Fibroblast of mammary gland (primary cell): ENCODE measurements at places on chromosomes 6 and 20.

- DNase-seq = peak; percentile 87
These were observed 121.5 kb upstream of the NEDD9 start for GRCh38 chr6:11353921-11354389.

DNA sequence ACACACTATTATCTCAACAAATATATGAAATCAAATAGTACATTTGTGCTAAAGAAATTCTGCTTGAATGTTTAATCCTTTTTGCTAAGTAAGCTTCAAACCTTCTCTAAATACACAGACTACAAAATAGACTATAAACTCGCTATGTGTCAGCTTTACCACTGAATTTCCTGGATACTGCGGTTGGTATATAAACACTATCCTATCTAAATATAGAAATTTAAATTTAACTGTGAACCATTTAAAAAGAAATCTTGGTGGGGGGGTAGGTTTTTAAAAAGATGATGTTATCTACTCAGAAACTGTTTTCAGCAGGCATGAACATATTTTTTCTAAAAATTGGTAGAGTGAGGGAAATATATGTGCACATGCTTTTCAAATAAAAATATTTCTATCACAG lies 306.5 kb upstream of the RUNX2 start:
- no peak for DNase-seq

DNA sequence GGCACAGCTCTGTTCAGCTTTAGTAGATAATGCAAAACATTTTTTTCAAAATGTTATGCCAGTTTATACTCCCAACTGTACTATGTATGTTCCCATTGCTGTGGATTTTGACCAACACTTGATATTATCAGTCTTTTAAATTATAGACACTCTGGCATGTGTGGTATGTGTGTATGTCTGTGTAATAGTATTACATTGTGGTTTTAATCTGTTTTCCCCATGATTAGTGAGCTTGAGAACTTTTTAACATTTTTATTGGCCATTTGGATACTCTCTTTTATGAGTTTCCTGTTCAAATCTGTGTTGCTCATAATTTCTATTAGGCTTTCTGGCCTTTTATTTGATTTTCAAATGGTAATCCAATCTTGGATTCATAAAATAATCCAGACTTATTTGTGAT lies 69.2 kb upstream of the TXNDC5 start:
- DNase-seq = no peak

DNA sequence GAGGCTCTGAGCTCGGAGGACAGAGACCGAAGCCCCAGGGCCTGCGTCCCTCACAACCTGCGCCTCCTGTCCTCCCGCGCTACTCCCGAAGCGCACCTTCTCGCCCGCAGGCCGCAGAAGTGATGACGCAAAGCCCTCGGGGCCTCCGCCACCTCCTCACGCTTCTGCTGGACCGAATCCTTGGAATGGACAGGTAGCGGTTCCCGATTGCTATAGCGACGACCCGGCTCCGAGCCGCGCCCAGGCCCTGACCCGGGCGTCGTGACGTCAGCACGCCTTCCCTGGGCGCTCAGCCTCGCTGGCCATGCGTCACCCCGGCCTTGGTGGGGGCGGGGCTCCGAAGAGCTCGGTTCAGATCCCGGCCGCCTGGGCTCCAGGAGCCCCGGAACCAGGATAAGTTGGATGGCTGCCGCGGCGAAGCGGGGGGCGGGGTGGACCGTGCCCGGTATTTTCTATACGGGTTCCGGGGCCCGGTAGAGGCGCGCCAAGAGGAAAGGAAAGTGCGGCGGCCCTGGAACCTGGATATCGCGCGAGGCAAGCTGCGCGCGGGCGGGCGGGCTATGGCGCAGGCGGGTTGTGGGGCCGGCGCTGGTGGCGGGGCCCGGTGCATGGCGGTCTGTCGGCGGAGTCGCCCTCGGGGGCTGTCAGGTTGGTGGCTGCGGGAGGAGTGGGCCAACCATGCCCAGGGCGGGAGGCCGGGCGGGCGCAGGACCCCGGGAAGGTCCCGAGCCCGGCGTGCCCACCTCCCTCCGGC lies at the start of gene ZNF76:
Gene ZNF76 (plus strand): TSS at position 542 of the 754 bp plus-strand sequence. CDS start 21,417 bp downstream, outside the sequence.
- peak; percentile 95 for DNase-seq

GRCh38 chr20:4603724-4604123 lies 118.0 kb upstream of the PRND start:
- DNase-seq = peak; percentile 34

DNA sequence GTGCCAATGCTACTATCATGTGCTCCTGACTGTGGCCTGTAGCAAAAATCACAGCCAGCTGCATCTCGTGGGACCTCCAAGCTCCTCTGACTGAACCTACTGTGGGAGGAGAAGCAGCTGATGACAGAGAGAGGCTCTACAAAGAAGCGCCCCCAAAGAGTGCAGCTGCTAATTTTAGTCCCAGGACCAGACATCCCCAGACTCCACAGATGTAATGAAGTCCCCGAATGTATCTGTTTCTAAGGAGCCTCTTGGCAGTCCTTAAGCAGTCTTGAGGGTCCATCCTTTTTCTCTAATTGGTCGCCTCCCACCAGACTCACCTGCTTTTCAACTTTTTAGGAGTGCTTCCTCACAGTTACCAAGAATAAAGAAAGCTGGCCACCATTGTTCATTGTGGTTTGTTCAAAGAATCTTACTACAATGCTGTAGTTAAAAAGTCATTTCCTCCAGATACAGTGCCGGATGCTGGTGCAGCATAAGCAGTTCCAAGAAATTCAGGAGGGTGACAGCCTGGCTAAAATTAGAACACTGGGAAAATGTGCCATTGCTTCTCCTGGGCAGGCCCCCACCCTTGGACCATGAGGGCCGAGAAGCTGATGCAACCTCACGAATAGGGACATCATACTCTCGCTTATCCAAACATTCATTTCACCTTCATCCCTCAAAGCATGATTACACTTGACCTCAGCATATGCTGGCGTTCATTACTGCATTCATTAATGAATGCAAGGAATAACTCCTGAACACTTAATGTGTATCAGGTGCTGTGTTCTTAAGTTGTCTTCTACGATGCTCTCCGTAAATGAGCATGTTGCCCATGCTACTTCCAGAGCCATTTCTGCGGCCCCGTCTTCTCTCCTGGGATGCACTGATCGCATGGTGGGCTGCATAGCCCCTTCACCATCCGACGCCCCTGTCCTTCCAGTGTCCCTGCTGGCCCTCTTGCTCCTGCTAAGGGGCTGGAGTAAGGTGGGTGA lies 66.4 kb downstream of the LY86 start:
- DNase-seq = no peak

- no peak for DNase-seq
These were observed 8.1 kb downstream of the LYRM2 start for GRCh38 chr6:89630488-89630887.

- DNase-seq = peak; percentile 63
These were observed 93.6 kb downstream of the NCR2 start for GRCh38 chr6:41428996-41429421.

GRCh38 chr6:169487579-169488436 lies 214.0 kb downstream of the WDR27 start:
- DNase-seq = peak; percentile 28

DNA sequence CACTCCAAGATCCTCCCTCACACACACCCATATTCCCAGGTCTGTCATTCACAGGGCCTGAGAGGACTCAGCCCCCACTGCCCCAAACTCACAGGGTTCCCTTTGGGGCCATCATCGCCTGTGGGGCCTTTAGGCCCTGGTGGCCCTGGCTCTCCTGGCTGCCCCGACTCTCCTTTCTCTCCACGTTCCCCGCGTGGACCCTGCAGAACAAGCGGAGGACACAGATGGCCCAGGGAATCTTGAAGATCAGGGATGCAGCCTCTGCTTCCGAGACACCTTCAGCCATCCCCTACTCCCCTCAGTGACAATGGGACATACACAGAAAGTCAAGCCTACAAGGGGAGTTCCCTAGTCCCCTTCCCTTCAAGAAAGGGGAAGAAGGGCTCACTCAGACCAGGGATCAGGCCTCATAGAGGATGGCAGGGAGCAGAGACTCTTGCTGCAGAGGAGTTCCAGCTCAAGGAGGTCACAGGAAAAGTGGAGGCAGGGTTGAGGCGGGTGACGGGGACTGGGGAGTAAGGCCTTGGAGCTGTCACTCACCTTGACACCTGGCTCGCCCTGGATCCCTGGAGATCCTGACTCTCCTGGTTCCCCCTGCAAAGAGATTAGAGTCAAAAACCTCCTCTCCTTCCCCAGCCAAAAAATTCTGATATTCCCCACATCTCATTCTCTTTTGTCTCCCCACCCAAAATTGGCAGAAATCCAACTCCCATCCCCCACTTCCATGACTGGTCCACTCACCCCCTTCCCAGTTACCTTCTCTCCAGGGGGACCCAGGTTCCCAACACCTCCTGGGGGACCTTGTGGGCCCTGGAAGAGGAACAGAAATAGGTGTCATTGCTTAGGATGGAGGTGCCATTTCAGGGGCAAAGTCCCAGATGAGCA lies 22.7 kb downstream of the COL11A2 start:
- DNase-seq = no peak

DNA sequence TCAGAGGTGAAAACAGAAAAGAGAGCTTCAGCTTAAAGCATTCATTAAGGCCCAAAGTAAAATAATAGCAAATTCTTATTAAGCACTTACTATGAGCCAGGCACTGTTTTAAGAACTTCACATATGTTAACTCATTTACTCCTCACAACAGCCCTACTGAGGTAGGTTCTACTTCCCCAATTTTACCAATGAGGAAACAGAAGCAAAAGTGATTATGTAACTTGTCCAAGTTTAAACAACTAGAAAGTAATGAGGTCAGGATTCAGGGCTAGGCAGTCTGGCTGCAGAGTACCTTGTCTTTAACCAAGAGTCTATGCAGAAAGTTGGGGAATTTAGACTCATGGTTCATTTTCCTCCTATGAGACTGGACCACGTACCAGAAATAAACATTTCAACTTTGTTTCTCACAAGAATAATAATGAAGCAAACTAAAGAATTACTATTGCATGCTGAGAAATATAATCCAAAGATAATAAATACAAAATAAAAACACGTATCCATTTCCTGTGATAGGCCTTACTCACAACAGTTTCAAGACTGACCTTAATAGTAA lies 3.8 kb downstream of the COL21A1 start:
- no peak for DNase-seq

- peak; percentile 69 for DNase-seq
These were observed 4.9 kb upstream of the PI16 start for GRCh38 chr6:36949636-36950035.

GRCh38 chr20:50520222-50520880 lies 10.2 kb downstream of the PTPN1 start:
- peak; percentile 21 for DNase-seq

DNA sequence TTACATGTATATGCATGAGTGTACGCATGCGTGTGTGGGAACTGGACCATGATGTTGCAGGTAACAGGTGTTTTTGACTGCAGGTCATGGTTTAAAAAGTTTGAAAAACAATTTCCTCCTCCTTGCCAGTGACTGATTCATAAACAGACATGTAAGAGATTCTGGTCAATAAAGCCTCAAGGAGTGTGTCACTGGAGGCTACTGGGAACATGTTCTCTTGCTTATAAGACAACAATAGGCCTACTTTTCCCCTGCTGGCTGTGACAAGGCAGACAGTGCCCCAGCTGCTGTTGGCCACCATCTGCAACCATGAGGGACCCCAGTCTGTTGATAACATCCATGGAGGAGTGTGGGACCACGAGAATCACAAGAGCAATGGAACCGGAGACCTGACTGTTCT lies 12.7 kb downstream of the LEMD2 start:
- DNase-seq = no peak

- DNase-seq = no peak
These were observed 9.8 kb downstream of the NKX2-4 start for GRCh38 chr20:21387528-21387927.
